ENCODE measurements at places on chromosomes 1 and 21. TPM values are rescaled to one million over a fixed set of nuclear protein-coding genes. Genes with fewer than 3 reads are reported as not detected.

DNA sequence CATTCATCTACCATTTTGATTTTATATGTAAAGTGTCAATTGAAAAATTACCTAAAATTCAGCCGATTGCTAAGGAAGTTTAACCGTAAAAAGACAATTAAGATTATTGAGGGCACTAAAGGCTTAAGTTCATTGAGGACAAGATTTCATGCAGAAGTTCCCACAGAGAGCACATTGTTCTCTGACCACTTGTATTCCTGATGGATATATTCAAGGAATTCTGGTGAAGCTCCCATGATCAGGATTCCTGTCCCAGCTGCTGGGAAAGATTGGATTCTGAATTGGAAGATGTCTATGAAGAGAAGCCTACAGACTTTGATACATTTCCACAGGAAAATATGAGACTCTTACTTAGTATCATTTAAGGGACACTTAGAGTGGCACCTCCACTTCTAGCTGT, 209.2 kb upstream of the KCTD3 start:
- DNase-seq: no peak
- H3K27ac ChIP-seq: no peak overlapping the region
- no peaks in the 10 kb centered on the region for H3K36me3 ChIP-seq
- no peak overlapping the region for H3K4me3 ChIP-seq

The ATAD3C gene
- total RNA-seq: not detected

DNA sequence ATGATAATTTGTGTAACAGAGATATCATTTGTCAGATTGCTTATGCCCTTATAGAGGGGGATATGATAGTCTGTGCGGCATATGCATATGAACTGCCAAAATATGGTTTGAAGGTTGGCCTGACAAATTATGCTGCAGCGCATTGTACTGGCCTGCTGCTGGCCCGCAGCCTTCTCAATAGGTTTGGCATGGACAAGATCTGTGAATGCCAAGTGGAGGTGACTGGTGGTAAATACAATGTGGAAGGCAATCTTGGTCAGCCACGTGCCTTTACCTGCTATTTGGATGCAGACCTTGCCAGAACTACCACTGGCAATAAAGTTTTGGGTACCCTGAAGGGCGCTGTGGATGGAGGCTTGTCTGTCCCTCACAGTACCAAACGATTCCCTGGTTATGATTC, 82.4 kb downstream of the ZMYM4 start:
- H3K4me3 ChIP-seq: no peak overlapping the region
- H3K27me3 ChIP-seq: no peaks in the 10 kb centered on the region
- peaks cover 20% of the 10 kb centered on the region for H3K4me1 ChIP-seq
- H3K36me3 ChIP-seq: no peaks in the 10 kb centered on the region

GRCh38 chr21:26732432-26733221, 112.6 kb downstream of the ADAMTS1 start:
- no peak overlapping the region for H3K4me3 ChIP-seq
- no peaks in the 10 kb centered on the region for H3K36me3 ChIP-seq
- H3K4me1 ChIP-seq: no peaks in the 10 kb centered on the region
- DNase-seq: peak; percentile 29

- DNase-seq: no peak
- no peak overlapping the region for H3K27ac ChIP-seq
- H3K4me3 ChIP-seq: no peak overlapping the region
- H3K27me3 ChIP-seq: no peaks in the 10 kb centered on the region
Measured at GRCh38 chr1:62500210-62500609, 63.4 kb downstream of the USP1 start.

Data from gastrocnemius medialis (tissue), 4 donors.